ENCODE measurements at places on chromosomes 6 and 20. TPM values are rescaled to one million over a fixed set of nuclear protein-coding genes. Genes with fewer than 3 reads are reported as not detected.
A peak's percentile ranks its signal among the peaks of the same experiment; 100 is the strongest.

DNA sequence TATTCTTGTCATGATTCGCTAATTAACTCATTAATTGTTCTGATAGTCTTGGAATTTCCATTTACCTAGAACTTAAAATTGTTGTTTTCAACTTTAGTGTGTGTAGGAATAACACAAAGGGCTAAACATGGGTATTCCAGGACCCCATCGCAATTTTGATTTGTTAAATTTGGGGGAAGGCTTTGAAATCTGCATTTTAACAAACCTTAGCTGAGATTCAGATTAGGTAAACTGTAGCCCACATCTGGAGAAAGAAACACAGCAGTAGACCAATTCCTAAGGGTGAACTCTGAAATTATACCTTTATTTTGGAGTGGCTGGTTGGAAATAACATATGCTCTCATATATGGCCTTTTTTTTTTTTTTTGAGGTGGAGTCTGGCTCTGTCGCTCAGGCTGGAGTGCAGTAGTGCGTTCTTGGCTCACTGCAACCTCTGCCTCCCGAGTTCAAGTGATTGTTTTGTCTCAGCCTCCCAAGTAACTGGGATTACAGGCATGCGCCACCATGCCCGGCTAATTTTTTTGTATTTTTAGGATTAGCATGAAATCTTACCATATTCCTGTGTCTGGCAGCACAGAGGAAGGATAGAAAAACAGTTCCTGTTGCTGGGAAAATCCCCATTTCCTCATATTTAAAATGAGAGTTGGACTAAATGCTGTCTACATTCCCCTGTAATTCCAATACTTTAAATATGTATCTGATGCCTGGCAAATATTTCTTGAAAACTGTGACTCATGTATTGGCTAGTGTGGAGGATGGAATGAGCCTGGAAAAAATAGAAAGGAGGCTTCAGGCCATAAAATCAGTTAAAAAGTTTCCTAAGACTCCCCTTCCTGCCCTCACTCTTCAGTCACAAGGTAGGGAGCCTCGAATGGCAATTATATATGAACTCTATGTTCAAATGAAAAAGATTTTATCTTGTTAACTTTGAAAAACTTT is 96.7 kb upstream of the FAM184A start:
- no peak for DNase-seq

- DNase-seq = no peak
Measured at GRCh38 chr6:167122827-167123657, at the start of gene CCR6. CCR6 (plus strand) TSS chr6:167123096; CDS start chr6:167136135, 13,039 bp downstream.

DNA sequence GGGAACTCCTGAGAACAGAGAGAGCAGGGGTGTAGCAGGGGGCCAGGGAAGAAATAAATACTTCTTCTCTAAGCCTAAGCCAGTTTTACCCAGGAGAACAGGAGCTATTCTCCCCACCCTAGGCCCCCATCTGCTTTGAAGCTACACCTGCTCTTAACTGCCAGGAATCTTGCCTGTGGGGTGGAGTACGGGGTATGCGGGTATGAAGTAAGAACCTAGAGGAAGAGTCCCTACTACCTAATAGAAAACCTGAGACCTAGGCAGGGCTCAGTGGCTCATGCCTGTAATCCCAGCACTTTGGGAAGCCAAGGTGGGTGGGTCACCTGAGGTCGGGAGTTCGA is 1.5 kb downstream of the SLC29A1 start:
- DNase-seq = no peak

- no peak for DNase-seq
Measured at GRCh38 chr6:84774985-84775284, 10.5 kb upstream of the TBX18 start.

- peak; percentile 63 for DNase-seq
Measured at GRCh38 chr20:10565191-10565921, 108.4 kb downstream of the JAG1 start.

DNA sequence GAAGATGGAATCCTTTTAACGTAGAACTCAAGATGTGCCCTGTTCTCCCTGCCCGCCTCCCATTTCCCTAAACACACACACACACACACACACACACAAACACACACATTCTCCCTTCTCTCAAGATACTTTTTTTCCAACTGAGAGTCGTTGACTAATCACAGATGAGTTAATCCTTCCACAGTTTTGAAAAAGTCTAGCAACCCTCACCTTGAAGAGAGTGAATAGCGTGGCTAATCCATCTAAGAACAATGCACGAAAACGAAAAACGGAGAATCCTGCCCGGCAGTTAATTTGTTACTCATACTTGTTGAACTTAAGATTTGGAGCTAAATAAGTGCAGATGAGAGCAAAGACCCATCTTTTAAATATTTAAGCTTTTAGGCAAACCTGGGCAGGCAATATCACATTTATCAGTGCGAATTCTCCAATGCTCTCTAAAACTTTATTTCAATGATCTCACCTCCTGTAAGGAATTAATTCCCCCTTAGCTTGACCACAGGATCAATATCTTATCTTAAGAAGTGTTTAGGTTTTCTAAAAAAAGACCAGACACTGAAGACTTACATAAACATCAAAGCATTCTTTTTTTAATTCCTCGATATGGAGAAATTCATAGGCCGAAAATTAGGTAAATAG is 1.1 kb downstream of the AGPAT4 start:
- DNase-seq = no peak

- no peak for DNase-seq
Measured at GRCh38 chr6:39362487-39362865, 40.0 kb upstream of the KCNK16 start.

DNA sequence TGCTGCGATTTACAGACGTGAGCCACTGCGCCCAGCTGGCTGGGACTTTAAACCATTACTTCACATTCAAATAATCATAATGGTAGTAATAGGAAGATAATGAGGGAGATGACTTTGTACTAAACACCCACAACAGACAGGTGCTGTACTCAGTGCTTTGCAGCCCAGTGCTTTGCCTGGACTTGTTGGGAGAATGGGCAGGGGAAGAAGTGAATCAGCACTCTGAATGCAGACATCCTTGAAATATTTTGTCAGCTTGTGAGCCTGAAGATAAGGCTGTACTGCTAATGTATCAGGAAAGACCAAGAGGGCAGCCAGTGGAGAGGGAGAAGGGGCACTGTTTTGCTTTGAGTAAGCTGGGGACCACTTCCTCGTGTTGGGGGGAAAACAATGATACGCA is 17.4 kb downstream of the NKX2-2 start:
- DNase-seq = no peak

- no peak for DNase-seq
Measured at GRCh38 chr6:46170357-46171289, at the start of gene ENPP5. ENPP5 (minus strand) TSS chr6:46170980; CDS start chr6:46168262, 2,718 bp downstream.

GRCh38 chr6:168496139-168496996 is 55.4 kb downstream of the SMOC2 start:
- no peak for DNase-seq

DNA sequence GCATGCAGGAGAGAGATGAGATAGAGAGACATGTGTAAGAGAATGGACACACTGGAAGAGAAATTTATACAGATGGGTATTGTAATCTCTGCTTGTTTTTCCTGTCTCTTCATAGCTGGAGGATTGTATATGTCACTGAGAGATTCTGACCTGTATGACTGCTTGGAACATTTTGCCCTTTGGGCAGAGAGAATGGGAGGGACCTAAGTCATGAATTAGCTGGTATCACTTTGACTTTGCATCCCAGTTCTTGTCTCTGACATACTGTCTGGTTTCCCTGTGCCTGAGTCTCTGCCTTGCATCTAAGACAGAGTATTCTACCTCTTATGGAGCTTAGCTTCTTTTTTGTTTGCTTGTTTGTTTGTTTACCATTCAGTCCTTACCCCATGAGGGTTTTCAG is 37.0 kb upstream of the ASCC3 start:
- no peak for DNase-seq

DNA sequence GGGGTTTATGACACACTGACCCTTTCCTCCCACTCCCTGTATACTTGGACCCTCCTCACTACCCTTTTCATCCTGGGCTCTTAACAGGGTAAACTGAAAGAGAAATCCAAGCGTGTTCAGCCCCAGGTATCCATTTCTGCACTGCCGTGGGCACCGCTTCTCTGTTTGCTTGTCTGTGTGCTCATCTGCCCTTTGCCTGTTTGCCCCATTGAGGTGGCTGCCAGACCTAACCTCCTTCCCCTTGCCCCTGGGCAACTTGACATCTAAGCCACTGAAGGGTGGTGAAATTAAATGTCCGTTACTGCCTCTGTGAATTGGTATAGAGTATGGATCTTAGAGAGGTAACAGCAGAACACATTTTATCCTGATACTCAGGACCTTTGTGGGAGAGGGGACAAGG is 38.7 kb downstream of the ACSS2 start:
- DNase-seq = no peak

DNA sequence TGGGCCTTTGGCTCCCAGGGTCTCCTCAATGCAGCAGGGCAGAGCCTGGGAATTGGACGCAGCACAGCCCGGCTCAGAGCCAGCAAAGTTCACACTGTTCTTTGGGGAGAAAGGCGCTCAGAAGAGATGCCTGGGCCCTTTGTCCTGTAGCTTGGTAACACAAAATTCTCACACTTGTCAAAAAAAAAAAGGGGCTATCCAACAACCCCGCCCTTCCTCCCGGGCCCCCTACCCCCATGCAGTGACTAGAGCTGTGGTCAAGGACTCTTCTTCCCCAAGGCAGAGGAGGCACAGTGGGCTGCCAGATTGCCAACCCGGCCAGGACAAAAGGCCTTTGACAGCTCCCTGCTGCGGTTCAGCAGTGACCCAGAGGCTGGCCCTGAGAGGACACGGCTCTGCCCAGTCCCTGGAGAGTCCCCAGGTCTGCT is 2.0 kb downstream of the NKAIN4 start:
- DNase-seq = no peak

- no peak for DNase-seq
Measured at GRCh38 chr20:32702706-32703425, 29.1 kb upstream of the C20orf203 start.

- no peak for DNase-seq
Measured at GRCh38 chr6:30163918-30164654, 740 bp downstream of the TRIM15 start.

- DNase-seq = no peak
Measured at GRCh38 chr20:57998981-57999464, 229.4 kb downstream of the ANKRD60 start.

GRCh38 chr20:31819083-31819784 is at the start of gene MYLK2:
MYLK2 (plus strand) TSS chr20:31819356; CDS start chr20:31819581, 225 bp downstream.
- no peak for DNase-seq

GRCh38 chr6:81906709-81907204 is 154.3 kb upstream of the TENT5A start:
- DNase-seq = no peak

DNA sequence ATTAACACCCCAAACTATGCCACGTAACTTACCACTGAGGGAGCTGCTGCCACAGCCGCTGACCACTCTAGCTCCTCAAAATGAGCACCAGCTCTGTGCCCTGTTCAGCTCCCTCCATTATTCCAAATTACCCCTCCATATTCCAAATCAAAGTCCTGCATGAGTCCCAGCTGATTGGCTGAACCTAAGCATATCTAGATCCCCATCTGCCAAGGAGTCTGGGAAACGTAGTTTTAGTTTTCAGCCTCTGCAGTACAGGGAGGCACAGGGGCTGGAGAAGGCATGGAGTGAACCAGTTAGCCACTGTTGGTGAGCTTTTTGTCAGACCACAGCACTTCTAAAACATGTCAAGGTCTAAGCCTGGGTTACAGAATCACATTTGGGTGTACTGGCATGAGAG is 15.9 kb downstream of the UNC5CL start:
- DNase-seq = no peak

DNA sequence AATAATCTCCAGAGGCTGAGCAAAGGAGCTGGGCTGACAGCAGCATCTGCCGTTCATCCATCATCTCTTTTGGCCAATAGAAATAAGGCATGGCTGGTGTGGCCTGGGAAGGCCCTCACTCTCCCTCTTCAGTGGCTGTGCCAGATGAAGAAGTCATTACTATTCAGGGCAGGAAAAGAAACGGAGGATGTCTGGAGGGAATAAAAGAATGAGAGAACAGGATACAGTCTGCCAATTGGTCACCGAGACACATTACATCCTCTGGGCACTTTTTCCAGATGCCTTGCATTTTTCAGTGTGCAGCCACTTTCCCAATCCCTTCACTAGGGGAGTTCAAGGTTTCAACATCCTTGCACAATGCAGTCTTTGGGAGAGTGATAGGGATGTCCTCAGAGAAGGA is 32.2 kb upstream of the VGLL2 start:
- no peak for DNase-seq

DNA sequence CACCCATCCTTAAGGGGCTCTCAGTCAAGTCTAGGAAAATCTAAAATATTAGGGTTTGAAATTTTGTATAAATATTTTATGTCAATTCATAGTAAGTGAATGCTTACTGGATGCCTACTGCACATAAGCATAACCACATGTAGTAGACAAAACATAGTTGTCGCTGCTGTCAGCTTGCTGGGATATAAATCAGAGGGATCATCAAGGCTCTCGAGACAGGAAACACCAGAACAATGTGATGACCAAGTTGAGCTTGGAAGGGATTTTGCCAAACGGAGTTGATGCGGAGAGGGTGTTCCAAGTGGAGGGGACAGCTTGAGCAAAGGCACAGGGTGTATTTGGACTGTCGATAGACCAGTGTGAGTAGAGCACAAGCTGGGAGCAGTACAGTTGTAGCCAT is 105.8 kb upstream of the SUPT3H start:
- DNase-seq = no peak

DNA sequence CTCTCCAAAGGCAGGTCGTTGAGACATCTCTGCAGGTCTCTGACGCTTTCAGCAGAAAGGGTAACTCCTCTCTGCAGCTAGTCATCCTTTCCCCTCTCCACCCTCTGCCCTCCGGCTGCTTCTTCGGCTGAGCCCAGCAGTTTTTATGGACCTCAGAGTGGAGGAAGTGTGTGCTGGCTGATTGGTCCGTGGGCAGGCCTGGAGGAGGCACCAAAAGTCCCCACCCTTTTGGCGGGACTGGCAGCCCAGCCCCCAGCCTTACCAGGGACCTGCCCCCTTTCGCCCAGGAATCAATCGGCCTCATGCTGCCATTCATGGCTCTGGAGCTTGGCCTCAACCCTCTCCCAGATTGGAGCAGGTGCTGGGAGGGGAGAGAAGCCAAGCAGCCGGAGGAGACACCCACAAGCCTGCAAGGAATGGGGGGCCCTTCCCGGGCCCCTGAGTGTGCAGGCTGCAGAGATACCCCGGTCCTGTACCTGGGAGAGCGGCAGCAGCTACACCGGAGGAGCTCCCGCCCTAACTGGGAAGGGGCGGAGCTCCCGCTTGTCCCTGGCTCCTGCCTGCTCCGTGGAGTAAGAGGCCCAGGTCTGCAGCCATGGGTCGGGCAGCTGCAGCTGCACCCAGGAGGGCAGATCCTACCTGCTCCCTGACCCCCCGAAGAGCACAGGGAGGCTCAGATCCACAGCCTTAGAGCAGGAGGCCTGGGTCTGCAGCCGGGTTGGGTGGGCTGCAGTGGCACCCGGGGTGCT is 170.3 kb upstream of the SOX4 start:
- DNase-seq = no peak

DNA sequence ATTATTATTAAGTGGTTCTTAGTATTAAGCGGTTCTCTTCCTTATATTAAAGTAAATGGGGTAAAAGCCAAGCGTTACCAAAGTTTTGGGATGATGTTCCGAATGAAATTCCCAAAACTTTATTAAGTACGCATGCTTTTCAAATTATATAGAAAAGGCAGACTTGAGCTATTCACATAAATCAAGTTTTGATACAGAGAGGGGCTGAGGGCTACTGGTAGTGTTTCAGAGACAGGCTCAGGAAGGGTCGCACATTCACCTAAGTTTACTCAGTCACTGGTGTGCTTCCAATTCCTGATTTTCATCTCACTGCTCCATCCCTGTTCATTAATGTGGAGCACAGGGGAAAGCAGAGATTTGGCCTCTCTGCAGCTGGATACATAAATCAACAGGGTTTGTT is 652.2 kb downstream of the QKI start:
- no peak for DNase-seq

FABP7 gene
- not detected for polyA plus RNA-seq

CCN6 gene
- not detected for polyA plus RNA-seq

CST2 gene
- polyA plus RNA-seq = not detected

SMLR1 gene
- polyA plus RNA-seq = 0.03 TPM

SLC16A10 gene
- polyA plus RNA-seq = 0.44 TPM

All from A549 (cell line).